Lung microvascular endothelial cell (primary cell): ENCODE measurements at places on chromosomes 3 and 15. TPM values are rescaled to one million over a fixed set of nuclear protein-coding genes. Genes with fewer than 3 reads are reported as not detected.

SLC28A2 gene
- not detected in 2 replicates for total RNA-seq

RCCD1 gene
- 3.3 and 4.6 TPM in 2 replicates for total RNA-seq

CNTN3 gene
- total RNA-seq, result under 0.01 TPM in 1 of 2 replicates, not detected in the other

SLC22A13 gene
- under 0.01 TPM in 2 replicates for total RNA-seq

P2RY12 gene
- not detected in 2 replicates for total RNA-seq

SLCO2A1 gene
- 2.4 and 7.9 TPM in 2 replicates for total RNA-seq

KNG1 gene
- total RNA-seq, result not detected in 2 replicates
